GM13977 (cell line): ENCODE measurements at places on chromosomes 5 and 9.

DNA sequence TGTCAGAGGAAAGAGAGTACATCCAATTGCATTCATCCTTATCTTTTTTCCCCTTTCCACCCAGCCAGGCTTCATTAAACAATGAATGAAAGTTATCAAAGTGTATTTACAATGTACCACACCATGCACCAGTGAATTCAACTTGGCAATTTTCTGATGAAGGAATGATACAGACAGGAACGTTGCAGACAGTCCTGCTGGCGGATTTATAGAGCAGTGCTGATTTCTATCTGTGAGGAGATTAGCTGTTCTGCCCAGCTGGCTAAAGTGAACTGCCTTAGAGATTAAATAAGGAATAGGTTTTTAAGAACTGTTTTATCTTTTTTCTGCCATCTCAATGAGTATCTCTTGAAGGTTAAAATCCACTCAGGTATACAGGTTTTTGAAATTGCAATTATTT lies 403.9 kb downstream of the CDH18 start:
- DNase-seq: no peak

DNA sequence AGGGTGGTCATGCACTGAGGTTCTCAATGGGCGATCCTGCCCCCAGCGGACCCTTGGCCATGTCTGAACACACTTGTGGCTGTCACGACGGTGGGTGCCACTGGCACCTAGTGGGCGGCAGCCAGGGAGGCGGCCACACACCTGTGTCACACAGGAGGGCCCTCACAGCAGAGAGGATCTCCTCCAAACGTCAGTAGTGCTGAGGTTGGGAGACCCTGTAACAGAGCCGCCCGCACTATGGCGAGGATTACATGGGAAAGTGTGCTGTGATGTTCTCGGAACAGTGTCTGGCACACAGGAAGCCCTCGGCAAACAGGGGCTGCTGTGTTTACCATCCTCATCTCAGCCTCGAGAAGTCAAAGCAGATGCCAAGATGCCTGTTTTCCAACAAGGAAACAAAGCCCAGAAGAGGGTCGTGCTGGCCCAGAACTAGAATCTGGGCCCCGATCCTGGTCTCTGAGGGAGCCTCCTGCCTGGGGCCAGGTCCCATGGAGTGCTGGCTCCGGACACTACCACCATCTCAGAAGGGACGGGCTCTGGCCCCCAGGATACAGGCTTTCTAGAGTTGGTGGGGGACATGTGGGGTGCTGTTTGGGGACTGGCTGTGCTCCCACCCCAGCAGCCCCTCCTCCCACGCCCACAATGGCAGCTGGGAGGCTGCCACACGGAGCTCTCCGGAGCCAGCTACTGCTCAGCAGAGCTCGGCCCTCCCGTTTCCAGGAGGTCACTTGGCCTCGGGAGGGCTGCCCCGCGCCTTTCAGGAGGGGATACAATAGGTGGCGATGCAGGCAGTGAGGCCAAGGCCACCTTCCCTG lies 48.2 kb downstream of the DBH start:
- no peak for DNase-seq

DNA sequence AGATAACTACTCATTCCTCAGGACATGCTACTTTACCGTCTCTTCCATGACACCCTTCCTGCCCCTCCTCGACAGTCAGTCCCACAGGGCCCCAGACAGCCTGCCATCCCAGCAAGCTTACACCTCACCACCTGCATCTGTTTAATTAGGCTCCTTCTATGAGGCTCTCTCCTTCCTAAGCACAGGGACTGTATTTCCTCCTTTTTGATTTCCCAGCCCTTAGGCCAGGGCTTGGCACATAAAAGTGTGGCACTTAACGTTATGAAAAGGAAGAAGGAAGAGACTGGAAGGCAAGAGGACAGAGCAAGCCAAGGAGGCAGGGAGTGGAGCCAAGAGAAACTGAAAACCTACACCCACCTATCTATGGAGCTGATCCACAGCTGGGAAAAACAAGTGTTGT lies 146.8 kb downstream of the SIL1 start:
- no peak for DNase-seq

DNA sequence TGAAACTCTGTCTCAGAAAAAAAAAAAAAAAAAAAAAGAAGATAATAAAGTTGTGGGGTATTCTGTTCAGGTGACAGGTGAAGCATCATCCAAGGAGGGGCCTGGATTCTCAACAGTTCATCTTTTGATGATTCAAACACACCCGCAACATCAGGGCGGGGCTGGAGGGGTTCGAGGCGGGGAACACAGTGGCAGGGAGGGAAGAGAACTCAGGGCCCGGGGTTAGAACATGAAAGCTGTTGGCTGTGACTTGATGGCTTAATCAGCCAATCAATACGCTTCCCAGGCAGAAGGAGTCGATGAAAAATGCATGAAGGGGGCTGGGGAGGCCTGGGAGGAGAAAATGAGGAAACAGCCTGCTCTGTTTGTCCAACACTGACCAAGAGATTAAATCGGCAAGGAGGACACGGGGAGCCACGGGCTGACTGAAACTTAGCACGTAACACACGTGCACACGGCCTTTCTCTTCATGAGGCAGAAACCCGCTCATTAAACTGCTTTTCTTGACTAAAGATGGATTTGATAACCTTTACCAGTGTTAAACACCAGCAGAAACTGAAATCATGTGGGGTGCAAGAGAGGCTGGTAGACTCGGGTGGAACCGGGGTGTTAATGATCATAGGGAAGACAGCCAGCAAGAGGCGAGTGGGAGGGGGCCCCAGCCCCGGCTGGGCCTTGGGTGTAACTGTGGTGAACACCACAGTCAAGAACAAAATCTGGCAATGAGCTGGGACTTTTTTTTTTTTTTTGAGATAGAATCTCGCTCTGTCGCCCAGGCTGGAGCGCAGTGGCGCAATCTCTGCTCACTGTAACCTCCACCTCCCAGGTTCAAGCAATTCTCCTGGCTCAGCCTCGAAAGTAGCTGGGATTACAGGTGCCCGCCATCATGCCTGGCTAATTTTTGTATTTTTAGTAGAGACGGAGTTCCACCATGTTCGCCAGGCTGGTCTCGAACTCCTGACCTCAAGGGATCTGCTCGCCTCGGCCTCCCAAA lies 105.7 kb upstream of the RAPGEF1 start:
- DNase-seq: no peak
